ENCODE measurements at places on chromosomes 2 and 18.

DNA sequence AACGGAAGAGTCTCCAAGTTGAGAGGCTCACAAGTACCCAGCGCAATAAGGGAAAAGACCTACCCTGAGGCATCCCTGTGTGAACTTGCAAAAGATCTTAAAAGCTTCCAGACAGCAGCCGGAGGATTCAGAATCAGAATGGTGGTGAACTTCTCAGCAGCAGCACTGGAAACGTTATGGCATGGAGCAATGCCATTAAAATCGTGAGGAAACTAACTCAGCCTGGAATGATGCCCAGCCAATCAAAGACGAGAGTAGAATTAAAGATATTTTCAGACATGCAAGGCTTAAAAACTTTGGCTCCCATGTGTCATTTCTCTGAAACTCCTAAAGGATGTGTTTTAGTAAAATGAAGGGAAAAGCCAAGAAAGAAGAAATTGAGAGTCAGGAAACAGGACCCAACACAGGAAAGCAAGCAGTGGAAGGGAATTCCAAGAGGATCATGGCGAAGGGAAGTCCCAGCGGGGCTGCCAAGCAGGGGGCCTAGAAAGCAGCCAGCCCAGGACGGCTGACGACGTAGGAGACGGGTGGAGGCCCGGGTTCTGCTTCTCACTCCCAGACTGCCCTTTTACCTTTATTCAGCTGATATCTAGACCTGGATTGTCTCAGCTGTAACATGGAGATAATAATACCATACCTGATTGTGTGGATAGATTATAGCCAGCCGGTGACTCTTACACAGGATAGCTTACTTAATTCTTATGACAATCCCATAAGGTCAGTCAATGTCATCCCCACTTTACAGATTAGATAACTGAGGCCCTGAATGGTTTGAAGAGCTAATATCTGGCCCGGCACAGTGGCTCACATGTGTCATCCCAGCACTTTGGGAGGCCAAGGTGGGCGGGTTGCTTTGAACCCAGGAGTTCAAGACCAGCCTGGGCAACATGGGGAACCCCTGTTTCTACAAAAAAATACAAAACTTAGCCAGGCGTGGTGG, 92.8 kb downstream of the ASAP2 start:
- H3K27ac ChIP-seq: no peak overlapping the region
- no peak overlapping the region for H3K4me3 ChIP-seq
- H3K27me3 ChIP-seq: no peaks in the 10 kb centered on the region
- no peaks in the 10 kb centered on the region for H3K4me1 ChIP-seq

DNA sequence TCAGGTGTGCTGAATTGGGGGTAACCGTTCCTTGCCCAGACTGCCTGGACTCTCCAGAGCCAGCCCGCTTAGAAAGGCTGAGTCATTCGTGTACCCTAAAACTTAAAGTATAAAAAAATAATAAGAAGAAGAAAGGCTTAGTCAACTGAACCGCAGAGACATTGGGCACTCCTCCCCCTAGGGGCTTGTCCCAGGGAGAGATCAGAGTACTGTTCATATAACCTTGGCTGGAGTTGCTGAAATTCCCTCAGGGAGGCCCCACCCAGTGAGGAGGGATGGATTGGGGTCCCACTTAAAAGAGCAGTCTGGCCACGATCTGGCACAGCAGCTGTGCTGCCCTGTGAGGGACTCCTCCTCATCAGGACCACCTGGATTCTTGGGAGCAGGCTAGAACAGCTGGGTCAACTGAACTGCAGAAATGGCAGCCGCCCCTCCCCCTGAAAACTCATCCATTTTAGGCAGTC, 37.2 kb downstream of the ANKRD12 start:
- no peak overlapping the region for H3K27ac ChIP-seq
- no peak for DNase-seq
- peaks cover 4% of the 10 kb centered on the region for H3K36me3 ChIP-seq
- H3K4me1 ChIP-seq: peaks cover 44% of the 10 kb centered on the region
- H3K27me3 ChIP-seq: no peaks in the 10 kb centered on the region
- no peak overlapping the region for H3K4me3 ChIP-seq

DNA sequence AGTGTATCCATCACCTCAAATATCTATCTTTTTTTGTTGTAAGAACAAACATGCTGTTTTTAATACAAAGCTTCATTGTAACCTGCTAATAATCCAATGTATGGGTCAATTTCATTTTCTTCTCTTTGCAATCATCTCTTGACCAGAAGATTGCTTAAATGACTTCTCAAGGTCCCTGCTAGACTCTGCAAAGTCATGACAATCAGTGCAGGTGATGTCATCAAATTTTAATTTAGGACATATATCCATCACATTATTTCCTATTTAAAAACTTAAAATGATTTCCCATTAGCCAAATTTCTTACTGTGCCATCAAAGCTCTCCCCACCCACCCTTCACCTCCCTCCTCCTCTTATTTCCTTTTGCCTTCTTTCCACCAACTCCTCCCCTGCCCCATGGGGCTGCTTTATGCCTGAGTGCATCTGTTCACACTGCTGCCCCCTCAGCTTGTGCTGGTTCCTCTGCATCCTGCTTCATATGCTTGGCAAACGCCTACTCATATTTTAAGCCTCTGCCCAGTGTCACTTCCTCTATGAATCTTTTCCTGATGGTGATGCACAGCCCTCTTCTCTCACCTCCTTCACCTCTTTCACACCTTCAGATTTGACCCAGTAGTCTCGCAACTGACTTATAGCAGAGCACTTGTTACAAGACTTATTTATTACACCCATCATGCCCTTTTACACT, 20.3 kb downstream of the PLEK start:
- no peaks in the 10 kb centered on the region for H3K36me3 ChIP-seq
- H3K4me1 ChIP-seq: peaks cover 62% of the 10 kb centered on the region
- peak; percentile 15 for DNase-seq
- no peak overlapping the region for H3K27ac ChIP-seq
- H3K27me3 ChIP-seq: no peaks in the 10 kb centered on the region

DNA sequence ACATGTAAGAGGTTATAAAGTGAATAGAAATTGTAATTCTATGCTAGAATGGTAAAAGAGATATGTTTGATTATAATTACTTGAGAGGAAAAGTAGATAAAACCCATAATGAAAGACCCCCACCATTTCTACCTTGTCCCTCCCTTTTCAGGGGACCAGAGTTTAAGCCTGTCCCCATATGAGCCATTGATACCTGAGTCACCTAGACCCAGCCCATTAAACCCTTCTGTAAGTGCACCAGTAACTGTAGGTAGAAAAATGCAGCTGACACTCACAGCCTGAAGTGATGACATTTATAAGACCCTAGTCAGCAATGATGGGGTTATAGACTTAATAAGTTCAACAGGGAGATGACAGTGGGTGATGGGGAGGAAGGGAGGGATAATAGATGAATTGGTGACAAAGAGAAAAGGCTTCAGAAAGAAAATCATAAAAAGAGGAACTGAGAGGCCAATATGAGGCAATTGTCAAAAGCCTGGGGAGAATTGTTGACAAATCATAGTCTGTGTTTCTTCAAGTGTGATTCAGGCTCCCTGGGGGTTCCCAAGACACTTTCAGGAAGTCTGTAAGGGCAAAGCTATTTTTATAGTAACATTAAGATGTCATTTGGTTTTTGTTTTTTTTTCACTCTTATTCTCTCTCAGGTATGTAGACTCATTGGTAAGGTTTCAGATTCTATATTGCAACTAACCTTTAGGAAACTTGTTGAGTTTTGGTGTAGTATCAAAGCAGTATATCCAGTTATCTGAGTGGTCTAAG, 544.2 kb downstream of the SATB2 start:
- DNase-seq: no peak
- H3K36me3 ChIP-seq: no peaks in the 10 kb centered on the region
- H3K4me3 ChIP-seq: no peak overlapping the region
- no peak overlapping the region for H3K27ac ChIP-seq
- no peaks in the 10 kb centered on the region for H3K4me1 ChIP-seq

GRCh38 chr2:129778584-129778877, 200.9 kb upstream of the RAB6C start:
- H3K27ac ChIP-seq: no peak overlapping the region
- no peaks in the 10 kb centered on the region for H3K27me3 ChIP-seq
- no peaks in the 10 kb centered on the region for H3K4me1 ChIP-seq
- no peak overlapping the region for H3K4me3 ChIP-seq
- H3K36me3 ChIP-seq: no peaks in the 10 kb centered on the region

DNA sequence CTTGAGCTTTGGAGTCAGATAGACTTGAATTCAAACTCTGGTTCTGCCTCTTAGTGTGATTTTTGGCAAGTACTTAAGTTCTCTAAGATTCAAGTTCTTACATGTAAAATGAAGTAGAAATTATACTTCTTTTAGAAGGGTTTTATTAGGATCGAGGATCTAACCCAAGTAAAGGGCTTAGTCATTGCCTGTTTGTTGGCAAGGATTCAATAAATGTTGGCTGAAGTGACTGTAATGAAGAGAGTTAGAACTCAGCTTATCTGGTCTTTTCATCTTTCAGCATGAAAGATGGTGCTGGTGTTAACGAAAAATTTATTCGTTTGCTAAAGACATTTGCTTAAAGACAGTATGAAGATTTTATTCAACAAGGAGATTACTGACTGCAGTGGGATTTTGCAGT, 315.9 kb upstream of the THUMPD2 start:
- no peak for DNase-seq
- H3K27ac ChIP-seq: no peak overlapping the region
- no peak overlapping the region for H3K4me3 ChIP-seq
- no peaks in the 10 kb centered on the region for H3K27me3 ChIP-seq

GRCh38 chr2:168517816-168518215, 61.7 kb downstream of the CERS6 start:
- no peaks in the 10 kb centered on the region for H3K4me1 ChIP-seq
- H3K4me3 ChIP-seq: no peak overlapping the region
- H3K36me3 ChIP-seq: no peaks in the 10 kb centered on the region
- no peak overlapping the region for H3K27ac ChIP-seq
- no peak for DNase-seq

DNA sequence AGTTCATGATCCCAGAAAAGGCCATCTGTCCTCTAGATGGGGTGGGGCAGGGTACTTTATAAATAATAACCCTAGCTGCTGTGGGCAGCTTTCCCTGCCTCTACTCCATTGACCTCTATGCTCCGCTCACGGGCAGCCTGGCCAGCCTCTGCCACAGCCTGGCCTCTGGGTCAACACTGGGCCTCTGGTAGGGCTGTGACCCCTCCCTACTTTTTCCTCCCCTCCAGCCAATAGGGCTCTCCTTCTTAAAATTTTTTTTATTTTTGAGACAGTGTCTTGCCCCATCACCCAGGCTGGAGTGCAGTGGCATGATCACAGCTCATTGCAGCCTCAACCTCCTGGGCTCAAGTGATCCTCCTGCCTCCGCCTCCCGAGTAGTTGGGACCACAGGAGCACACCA, 4.1 kb upstream of the GAREM2 start:
- peaks cover 8% of the 10 kb centered on the region for H3K27me3 ChIP-seq
- no peak overlapping the region for H3K4me3 ChIP-seq

DNA sequence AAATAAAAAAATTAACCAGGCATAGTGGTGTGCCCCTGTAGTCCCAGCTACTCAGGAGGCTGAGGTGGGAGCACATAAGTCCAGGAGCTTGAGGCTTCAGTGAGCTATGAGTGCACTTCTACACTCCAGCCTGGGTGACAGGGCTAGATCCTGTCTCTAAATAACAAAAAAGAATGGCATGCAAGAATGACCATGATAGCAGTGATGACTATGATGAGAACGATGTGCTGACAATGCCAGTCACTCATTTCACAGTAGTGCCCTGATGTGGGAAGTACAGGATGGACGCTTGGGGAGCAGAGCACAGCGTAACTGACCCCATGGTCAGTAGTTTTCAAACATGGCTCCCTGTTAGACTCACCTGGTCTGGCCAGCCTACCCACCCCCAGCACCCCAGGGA, 139.1 kb downstream of the VAPA start:
- H3K4me3 ChIP-seq: no peak overlapping the region
- no peak overlapping the region for H3K27ac ChIP-seq
- no peaks in the 10 kb centered on the region for H3K36me3 ChIP-seq
- no peak for DNase-seq
- no peaks in the 10 kb centered on the region for H3K4me1 ChIP-seq

- DNase-seq: no peak
- H3K27ac ChIP-seq: no peak overlapping the region
- no peaks in the 10 kb centered on the region for H3K36me3 ChIP-seq
Measured at GRCh38 chr2:175004730-175004979, 526 bp downstream of the CHN1 start.
